ENCODE measurements at places on chromosomes 6 and 20. TPM values are rescaled to one million over a fixed set of nuclear protein-coding genes. Genes with fewer than 3 reads are reported as not detected.

Gene TSPO2
- not detected for total RNA-seq

DNA sequence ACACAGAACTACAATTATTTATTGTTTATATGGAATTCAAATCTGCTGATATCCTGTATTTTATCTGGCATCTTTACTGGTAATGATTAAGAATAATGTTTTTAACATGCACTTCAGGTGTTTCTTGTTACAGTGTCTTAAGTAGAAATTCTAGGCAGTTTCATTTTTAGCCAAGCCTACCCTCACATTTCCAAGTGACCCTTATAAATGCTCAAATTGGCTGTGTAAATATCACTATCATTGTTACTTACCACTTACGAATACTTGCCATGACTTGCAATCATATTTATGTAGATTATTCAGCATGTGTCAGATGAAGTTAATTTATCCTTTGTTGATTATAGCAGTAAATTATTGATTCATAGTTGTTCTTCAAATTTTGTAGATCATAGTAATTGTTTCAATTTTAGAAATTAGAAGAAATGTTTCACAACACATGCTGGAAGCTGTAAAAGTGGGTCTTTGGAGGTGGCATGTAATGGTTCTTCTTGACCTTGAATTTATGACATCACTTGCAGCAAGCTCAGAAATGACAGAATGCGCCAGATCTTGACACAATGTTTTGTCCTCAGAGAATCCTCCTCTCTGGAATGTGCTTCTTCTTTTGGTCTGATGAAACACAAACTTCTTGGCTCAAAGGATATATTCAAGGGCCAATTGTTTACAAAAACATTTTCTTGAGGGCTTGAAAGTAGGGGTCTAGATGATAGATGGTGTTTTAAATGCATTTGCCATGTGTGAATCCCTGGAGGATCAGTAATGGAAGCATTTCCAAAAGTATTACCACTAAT lies 471.8 kb downstream of the COL12A1 start:
- peak; percentile 49 for DNase-seq

Gene MAS1
- total RNA-seq, result not detected

DNA sequence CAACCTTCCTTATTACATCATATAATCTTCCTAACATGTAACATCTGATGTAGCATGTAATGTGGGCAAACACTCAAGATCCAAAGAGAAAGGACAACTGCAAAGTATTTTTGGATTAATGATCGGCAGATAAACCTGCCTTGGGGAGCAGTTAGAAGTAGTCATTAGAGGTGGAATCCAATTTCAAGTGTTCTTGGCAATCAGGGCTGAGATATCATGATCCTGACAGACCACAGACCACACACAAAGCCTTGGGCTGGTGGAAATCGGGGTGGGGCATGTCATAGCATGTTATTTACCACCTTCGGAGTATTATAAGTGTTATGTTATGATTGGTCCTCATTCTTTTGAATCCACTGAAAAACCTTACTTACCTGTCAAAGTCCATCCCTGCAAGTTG lies 16.3 kb downstream of the NCOA5 start:
- DNase-seq, result peak; percentile 72

DNA sequence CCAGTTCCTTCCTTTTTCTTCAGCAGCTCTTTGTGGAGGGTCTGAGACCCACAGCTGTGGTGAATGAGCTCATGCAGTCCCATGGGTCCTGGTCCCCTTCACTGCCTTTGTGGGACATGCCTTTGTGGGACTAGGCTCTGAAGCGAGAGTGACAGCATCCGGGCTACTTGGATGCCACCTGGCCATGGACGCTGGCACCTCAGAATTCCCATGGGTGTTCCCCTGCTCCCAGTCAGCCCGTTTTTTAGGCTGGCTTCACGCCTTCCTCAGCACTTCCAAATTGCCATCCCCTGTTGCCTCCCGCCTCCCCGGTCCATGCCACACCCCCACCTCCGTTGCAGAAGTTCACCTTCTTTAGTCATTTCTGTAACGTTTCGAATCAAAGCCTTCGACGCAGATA lies 45.1 kb downstream of the RAMACL start:
- DNase-seq, result no peak

DNA sequence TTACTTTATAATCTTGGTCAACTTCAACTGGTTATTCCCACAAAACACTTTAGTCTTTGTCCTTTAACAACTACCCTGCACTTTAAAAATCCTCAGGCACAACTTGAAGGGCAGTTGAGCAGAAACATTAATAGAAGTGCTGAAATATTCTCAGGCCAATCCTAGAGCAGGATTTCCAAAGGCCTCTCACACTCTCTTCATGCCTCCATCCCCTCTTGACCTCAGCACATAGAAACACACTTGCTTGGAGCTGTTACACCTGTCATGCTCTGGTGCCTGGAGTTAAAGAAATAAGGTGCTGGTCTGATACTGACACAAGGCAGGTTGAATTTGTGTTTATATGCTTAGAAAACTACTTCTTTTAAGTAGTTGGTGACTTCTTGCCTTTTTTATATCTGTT lies 618.8 kb upstream of the POU3F2 start:
- no peak for DNase-seq

DNA sequence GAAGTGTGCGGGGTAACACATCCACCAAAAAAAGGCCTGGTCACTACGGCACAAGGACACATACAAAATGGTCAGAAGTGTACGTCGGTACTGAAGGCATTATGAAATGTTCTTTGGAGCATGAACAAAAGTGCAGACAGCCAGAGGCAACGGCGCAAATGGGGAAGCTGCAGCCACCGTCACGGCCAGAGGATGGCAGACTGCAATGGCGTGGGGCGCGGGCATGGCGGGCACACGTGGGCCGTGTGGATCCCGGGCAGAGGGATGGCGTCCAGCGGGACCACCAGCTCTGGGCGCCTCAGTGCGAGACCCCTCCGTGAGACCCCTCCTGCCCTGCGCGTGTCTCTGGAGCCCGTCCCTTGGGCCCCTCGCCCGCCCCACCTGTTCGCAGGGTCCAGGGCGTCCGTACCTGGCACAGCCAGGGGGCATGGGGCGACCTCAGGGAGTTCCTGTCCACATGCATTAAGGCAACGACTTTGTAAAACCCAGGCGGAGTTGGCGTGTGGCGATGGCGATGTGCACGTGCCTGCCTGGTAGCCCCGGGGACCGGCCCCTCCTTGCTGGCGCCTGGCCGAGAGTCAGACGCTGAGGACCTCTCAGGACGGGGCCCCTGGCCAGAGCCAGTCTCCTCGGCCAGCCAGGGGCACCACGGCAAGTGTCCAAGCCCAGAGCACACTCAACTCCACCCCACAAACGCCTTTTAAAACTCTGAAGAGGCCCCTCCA lies 39.5 kb upstream of the CHRNA4 start:
- no peak for DNase-seq

Gene HCRTR2
- total RNA-seq, result not detected

Gene PTPRT
- total RNA-seq, result not detected

GRCh38 chr20:12966468-12967085 lies 42.2 kb upstream of the SPTLC3 start:
- DNase-seq, result peak; percentile 47

Gene SLC17A2
- total RNA-seq, result not detected

DNA sequence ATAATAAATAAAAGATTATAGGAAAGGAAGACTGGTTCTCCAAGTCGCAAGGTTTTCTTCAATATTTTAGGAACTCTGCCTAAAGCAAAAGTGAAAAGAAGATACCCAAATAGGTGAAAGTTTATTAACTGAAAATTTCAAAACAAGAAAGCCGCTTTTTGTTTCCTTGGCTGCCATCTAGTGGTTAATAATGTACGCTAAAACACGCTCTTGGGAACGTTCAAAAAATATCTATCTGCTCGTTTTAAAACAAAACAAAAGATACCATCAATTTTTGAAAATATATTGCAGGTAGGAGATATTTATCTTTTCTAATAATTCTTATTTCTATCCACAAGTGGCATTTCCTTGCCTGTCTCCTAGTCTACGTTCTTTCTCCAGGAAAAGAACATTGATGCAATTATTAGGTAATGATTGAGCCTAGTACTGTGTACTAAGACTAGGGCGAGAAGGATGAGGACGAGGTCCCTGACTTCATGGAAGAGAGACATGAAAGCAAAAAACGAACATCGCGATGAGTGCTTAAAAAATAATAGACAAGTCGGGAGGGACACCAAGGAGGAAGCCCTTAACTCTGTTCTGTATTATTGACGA lies 97.2 kb downstream of the SPTLC3 start:
- DNase-seq, result peak; percentile 40

GRCh38 chr20:51412333-51412871 lies 130.1 kb downstream of the NFATC2 start:
- DNase-seq, result no peak

DNA sequence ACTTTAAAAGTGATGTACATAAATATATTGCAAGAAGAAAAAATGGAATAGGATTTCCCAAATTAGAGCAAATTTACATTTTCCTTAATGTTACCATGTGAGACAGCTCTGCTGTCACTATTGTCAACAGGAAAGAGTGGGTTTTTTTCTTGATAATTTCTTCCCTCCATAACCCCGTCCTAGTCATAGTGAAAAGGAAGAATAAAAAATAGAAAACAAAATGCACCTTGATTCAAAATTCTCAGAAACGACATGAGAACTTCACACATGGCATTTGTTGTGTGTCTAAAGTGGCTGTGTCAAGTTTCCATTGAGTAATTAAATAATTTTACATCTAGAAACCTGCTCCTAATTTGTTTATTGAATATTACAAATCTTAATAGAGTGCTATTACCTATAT lies 945.2 kb upstream of the SLC35B3 start:
- DNase-seq, result no peak

Gene CRISP3
- total RNA-seq, result under 0.01 TPM

Gene C20orf144
- not detected for total RNA-seq

- DNase-seq, result no peak
Measured at GRCh38 chr6:161889324-161889723, 615.5 kb upstream of the AGPAT4 start.

Gene RWDD2A
- 1.8 TPM for total RNA-seq

DNA sequence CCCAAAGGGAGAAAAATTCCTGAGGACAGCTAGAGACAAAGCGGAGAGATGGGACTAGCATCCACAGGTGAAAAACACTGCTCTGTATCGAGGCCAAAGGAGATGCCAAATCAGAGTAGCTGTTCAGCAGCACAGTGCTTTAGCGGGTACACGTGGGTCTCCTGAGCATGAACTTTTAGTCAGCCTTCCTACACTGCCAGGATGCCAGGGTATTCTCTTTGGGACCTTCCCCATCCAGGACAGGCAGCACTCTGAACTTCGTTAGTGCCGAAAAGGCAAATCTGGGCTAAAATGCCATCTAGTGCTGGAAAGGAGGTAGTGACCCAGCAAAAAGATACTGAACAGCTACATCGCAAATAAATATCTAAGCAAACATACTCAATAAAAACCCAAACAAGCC lies 64.9 kb downstream of the C6orf58 start:
- DNase-seq, result peak; percentile 43

- peak; percentile 35 for DNase-seq
Measured at GRCh38 chr6:154403788-154404187, 47.2 kb upstream of the IPCEF1 start.

DNA sequence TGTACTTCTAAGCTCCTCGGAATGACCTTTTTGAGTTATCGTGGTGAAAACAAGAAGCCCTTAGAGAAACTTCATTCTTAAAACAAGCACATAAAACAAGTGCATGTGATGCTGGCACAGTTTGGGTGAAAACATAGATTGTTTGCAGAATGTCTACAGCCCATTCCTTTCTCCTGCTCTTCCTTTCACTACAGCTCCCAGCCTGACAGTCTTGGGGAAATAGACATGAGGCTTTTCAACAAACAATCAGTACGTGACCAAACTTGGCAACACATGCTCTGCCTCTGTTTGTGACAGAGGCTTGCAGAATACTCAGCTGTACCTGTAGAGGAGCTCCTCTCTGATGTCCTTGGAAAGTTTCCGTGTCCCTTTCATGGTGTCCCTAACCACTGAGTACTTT lies 321.6 kb downstream of the ZFAND3 start:
- DNase-seq, result no peak

DNA sequence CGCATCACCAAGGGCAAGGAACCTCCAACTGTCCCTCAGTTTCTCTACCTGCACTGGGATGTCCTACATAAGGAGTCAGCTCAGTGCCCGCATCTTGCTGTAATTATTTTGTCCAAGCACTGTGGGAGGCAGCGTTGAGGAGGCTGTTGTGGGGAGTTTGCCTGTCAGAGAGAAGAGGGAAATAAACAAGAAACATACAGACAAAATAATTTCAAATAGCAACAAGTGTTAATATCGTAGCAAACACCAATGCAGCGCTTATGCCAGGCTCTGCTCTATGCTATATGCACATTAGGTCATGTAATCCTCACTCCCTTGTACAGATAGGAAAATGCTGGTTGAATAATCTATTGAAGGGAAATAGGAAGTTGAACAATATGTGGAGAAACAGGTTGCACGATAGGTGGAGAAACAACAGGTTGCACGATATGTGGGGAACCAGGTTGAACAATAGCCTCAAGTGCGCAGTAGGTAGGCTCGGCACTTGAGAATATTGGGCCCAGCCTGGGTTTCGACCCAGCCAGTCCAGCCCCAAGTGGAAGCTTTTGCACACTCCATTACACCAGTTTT lies 91.2 kb upstream of the SIRPA start:
- DNase-seq, result no peak

GRCh38 chr6:159952289-159953005 lies 16.4 kb upstream of the IGF2R start:
- no peak for DNase-seq

Gene TRIM10
- total RNA-seq, result not detected

GRCh38 chr6:118667988-118668387 lies 16.6 kb upstream of the CEP85L start:
- DNase-seq, result no peak

DNA sequence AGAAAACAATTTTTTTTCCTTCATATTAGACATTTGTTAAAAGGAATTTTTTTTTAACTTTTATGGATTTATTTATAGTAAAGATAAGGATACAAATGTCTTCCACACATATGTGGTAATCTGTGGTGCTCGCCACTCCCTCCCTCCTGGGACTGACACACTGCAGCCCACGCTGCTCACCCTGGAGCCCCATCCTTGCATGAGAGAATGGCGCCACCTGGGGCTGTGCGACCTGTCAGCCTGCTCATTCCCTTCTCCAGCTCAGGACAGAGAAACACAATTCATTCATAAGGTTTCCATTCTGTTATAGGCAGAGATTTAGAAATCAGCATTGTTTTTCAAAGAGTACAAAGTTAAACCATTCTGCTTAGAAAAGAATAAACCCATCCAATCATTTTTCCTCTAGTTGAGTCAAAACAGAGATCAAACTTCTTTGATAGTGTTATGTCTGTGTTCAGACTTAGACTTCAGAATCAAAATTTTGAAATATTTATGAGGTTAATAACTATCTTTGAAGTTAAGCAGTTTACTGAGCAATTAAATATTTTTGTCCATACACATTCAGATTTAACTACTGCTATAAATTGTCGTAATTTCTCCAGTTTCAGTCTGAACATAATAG lies 42.8 kb upstream of the DYNLRB1 start:
- peak; percentile 34 for DNase-seq

GRCh38 chr6:121584586-121585369 lies 149.3 kb downstream of the GJA1 start:
- DNase-seq, result peak; percentile 34

- no peak for DNase-seq
Measured at GRCh38 chr20:2261046-2261485, 34.7 kb upstream of the TGM3 start.

Gene HSPA1L
- total RNA-seq, result 0.53 TPM
